ENCODE measurements at places on chromosomes 12 and 14.
A peak's percentile ranks its signal among the peaks of the same experiment; 100 is the strongest.

DNA sequence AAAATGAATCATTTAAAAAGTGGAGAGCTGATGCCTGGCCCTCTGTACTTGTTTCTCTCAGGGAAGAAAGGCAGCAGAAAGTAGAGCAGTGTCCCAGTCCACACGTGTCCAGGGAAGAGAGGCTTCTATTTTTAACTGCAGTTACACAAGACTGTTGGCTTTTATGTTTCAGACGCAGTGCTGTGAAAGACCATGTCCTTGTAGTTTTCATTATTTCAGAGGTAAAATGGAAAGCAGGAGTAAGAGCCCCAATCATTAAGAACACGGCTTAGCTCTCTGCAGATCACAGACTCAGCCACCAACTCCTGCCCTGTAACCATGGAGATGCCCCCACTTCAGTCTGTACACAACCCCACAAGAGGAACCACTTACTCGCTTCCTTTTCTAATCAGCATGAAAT lies 336.3 kb downstream of the DAD1 start:
- no peak for DNase-seq

DNA sequence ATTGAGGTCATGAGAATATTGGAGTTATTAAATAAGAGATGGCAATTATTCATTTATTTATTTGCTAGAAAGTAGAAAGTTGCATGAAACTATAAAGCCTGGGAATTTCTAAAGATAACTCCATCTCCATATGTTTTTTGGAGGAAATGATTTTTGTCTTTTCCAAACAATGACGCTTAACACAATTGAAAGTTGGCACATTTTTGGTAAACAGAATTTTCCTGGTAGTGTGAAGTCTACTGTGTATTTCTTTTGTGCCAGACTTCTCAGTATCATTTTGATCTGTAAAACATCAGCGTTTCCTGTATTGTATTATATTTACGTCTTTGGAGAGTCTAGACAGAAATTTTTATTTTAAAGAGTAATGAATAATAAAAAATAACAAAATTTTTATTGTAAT lies 33.7 kb upstream of the PTPRB start:
- DNase-seq: no peak

DNA sequence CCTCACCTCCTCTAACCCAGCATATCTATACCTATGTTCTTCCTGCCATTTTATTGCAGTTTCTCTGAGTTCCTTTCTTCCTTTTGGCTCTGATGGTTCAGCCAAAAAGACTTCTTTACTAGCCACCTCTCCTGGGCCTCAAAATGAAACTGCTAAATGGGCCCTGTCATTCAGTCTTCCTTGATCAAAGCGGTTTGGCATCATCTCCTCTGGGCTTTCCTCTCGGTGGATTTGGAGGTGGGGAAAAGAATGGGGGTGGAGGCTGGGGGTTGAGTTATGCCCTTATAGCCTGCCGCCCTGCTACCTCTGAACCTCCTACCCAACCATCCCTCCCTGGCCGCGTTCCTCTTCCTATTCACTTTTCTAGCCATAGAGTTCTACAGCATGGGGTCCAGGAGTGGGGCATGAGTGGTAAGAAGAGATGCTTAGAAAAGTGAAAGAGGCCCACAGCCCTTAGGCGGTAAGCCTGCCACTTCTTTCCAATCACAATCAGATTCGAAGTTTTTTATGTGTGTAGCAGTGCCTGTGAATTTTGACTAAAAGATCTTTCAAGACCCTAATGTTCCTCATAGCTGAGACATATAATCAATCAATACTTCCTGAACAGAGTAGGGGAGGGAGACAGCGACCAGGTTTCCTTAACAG lies 2.5 kb downstream of the AJUBA start:
- DNase-seq: no peak

DNA sequence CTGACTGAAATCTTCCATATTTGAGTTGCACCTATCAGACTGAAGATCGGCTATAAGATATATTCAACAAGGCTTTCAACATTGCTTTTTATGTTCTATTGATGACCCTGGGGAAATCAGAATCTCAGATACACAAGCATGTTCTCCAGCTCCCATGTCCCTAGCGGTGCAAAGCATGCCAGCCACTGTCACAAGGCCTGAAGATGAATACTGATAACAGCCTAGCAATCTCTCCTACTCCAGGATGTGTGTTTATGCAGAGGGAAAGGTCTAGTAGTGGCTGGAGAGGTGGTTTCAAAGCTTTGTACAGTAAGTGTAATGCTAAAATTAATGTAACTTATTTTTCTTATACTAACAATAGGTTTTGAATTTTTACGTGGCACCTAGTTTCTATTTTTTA lies 64.6 kb downstream of the SOX5 start:
- no peak for DNase-seq

DNA sequence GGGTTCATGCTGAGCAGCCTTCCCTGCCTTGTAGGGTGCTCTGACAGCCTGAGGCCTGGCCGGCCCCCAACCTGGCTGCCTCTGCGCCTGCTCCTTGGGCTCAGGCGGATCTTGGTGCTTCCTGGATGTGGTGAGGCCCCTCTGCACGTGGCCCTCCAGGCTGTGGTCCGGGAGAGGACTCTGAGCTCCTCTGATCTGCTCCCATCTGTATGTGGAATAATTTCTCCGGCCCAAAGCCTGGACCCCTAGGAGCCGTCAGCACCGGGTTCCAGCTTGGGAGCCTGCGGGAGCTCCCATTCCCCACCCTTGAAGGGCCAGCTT lies 21.3 kb upstream of the EIF2B2 start:
- no peak for DNase-seq

- DNase-seq: no peak
These were observed 29.2 kb downstream of the DYRK4 start for GRCh38 chr12:4591180-4591687.

- no peak for DNase-seq
These were observed 3.8 kb downstream of the EEF1AKMT3 start for GRCh38 chr12:57776247-57776587.

DNA sequence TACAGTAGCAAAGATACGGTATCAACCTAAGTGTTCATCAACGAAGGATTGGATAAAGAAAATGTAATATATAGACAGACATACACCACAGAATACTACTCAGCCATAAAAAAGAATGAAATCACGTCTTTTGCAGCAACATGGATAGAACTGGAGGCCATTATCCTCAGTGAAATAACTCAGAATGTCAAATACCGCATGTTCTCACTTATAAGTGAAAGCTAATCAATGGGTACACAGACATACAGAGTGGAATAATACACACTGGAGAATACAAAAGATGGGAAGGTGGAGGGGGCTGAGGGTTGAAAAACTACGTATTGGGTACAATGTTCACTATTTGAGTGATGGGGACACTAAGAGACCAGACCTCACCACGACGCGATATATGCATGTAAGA lies 1.1 kb downstream of the RACGAP1 start:
- no peak for DNase-seq

DNA sequence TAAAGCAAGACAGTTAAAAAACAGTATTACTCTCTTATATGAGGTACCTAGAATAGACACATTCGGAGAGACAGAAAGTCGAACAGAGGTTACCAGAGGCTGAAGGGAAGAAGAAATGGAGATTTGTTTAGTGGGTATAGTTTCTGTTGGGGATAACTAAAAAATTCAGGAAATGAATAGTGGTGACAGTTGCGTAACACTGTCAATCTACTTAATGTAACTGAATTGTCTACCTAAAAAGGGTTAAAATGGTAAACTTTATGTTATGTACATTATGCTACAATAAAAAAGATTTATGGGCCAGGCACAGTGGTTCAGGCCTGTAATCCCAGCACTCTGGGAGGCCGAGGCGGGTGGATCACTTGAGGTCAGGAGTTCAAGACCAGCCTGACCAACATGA lies 30.6 kb upstream of the SLC6A13 start:
- no peak for DNase-seq

DNA sequence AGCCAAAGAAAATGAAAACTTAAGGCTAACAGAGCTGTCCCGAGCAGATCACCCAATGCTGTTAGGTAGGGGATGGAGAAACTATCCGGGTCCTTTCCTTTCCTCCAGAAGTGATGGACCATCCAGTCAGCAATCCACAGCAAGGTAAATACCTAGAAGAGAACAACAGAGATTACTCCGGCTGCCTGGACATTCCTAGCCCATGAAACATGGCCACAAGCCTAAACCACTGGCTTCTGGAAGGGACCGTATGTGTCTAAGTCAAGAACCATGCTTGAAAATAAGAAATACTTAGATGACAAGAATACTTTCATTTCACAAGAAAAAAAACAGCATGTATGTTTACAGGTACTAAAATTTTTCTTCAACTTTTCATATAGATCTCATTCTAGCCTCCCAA lies 152.9 kb downstream of the SLC41A2 start:
- no peak for DNase-seq

DNA sequence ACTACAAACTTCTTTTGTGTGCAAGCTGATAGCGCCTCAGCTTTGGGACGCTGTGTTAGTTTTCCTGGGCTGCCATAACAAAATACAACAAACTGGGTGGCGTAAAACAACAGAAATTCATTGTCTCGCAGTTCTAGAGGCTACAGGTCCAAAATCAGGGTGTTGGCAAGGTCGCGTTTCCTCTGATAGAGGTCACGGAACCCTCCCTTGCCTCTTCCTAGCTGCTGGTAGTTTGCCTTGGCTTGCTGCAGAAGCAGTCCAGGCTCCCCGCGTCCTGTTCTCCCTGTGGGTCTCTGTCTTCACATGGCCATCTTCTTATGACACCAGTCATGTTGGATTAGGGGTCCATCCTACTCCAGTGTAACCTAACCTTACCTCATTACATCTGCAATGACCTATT lies 32.8 kb upstream of the PTGR2 start:
- no peak for DNase-seq

DNA sequence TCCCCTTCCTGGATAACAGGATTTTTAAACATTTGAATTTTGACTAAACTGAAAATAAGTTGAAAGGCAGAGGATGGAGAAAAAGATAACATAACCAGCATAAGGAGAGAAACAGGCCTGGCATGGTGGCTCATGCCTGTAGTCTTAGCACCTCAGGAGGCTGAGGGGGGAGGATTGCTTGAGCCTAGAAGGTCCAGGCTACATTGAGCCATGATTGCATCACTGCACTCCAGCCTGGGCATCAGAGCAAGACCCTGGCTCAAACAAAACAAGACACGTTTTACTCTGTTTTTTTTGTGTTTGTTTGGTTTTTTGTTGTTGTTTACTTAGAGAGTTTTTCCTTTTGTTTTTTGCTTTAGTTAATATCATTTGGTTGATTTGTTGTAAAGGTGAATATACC lies 8.7 kb downstream of the AKAP6 start:
- DNase-seq: no peak

- peak; percentile 22 for DNase-seq
These were observed at the start of gene ZBTB39 for GRCh38 chr12:57005980-57006808. ZBTB39 (minus strand) TSS chr12:57006546; CDS start chr12:57004917, 1,629 bp downstream.

- DNase-seq: no peak
These were observed 156.5 kb downstream of the PRKCH start for GRCh38 chr14:61477712-61478462.

- no peak for DNase-seq
These were observed 8.1 kb downstream of the DNAI7 start for GRCh38 chr12:25186788-25187402.

DNA sequence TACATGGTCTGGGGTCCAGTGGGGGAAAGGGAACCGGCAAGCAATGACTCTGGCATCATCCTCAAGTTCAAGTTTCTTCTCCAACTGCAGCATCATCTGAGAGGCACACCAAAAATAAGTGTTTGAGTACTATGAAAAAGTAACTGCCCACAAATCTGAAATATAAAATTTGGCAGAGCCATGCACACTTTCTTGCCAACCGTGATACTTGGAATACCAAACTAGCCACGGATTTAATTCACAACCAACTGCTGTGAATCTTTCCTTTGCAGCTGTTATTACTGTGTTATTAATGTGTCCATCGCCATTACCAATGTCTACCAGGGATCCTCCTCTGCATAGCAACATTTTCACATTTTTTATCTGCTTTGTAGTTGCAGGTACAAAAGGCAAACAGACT lies 74.6 kb downstream of the GXYLT1 start:
- no peak for DNase-seq

- no peak for DNase-seq
These were observed 447.5 kb downstream of the ADAMTS20 start for GRCh38 chr12:43104494-43104893.

DNA sequence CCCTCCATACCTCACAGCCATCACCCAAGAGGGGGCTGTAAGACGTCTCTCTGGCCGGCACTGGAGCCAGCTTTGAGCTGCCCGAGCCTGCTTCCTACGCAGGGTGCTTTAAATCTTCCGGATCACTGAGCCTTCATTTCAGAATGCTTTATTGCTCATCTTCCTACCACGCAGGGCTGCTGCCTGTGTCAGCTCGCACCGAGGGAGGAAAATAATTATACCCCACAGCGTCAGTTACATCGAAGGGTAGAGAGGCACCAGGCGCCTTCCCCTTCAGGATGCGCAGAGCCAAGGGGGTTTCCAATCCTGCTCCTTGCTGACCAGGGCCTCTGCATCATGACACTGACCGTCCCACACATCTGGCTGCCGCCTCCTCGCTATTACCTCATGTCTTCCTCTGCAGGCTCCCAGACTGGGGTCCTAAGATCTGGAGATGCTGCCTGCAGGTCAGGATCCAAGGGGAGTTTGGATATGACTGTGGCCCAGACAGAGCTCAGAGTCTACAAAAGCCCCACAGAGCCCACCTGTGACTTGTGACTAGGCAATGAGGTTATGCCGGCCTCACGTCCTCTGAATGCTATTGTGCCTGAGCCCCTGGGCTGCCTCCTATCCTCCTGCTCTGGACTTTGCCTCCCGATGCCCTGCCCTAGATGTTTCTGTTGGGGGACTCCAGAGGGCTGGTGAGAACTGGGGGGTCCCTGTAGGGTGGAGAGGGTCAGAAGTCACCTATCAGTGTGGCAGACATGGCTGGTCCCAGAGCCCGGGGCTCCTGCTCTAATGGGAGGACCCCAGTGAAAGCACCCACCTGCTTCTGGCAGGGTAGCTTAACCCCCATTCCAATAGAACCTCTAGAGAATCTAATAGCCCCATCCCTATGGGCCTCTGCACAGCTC lies 220.3 kb upstream of the RTL1 start:
- no peak for DNase-seq

DNA sequence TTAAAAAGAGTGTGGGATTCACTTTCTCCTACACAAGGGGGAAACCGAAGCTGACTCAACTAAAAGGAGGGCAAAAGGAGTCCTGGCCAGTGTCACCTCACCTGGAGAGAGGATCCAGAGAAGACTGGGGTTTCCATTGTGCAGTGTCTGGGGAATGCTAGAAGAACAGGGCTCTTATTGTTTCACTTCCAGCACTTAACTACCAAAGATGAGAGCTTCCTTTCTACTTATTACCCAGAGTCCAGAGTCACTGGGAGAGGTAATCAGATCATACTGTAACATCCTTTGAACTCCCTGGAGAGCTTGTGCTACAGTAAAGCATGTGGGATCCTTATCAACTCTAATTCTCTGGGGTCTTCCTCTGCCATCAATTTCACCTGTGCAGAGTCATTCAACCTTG lies 148.4 kb upstream of the BCL2L14 start:
- no peak for DNase-seq

All from NCI-H1105 (cell line).